ENCODE measurements at places on chromosomes 1 and 21.
A peak's percentile ranks its signal among the peaks of the same experiment; 100 is the strongest.

- no peak for DNase-seq
Measured at GRCh38 chr1:37452416-37452815, 22.0 kb upstream of the ZC3H12A start.

- no peak for DNase-seq
Measured at GRCh38 chr1:183418696-183419095, 516 bp upstream of the NMNAT2 start.

DNA sequence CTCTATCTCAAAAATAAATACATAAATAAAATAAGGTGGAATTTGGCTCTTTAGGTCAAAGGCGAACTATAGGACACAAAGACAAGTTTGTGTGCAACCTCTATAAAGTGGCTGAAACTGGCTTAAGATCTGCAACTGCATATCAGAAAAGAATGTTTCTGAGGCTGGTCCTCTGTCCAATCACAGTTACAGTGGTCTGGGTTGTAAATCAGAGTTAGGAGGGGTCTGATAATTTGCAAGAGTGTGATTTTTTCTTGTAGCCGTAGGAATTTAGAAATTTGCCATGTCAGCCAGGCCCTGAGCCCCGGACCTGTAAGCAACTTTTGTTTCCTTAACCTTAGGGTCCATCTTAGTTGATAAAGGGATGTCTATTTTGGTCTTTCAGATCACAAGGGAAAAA is 27.8 kb downstream of the CMPK1 start:
- no peak for DNase-seq

GRCh38 chr1:220119043-220119512 is 25.1 kb downstream of the IARS2 start:
- DNase-seq = no peak

GRCh38 chr1:23720256-23720995 is 22.8 kb upstream of the ELOA start:
- no peak for DNase-seq

DNA sequence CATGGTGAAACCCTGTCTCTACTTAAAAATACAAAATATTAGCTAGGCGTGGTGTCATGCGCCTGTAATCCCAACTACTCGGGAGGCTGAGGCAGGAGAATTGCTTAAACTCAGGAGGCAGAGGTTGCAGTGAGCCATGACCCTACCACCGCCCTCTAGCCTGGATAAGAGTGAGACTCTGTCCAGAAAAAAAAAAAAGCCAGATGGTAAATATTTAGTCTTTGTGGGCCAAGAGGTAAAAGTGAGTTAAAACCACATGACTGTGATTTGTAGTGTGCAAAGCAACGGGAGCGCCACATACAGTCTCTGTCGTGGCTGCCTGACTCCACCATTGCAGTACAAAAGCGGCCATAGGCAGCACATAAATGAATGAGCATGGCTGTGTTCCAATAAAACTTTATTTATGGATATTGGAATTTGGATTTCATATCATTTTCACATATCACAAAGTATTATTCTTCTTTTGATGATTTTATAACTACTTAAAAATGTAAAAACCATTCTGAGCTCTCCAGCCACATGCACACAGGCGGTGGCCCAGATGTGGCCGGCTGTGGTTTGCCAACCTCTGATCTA is 51.8 kb upstream of the CASZ1 start:
- DNase-seq = no peak

GRCh38 chr1:246338546-246338945 is 168.5 kb downstream of the SMYD3 start:
- no peak for DNase-seq

DNA sequence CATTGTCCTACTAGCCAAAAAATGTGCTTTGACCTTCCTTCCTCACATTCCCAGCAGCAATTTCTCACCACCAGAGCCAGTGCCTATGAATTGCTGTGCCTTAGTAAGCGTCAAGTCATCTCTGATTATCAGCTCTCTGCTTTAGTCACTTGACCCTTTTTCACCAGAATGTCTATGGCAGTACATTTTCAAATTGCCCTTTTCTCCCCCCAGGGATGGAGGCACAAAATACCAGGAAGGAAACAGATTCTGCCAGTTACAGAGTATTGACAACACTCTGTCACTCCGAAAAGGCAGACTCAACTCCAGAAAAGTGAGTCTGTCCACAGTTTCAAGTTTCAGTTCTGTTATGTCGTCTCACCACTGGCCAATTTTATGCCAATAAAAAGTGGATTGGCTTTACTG is 167.4 kb downstream of the TNFSF18 start:
- DNase-seq = no peak

GRCh38 chr1:202214089-202214843 is 20.7 kb downstream of the LGR6 start:
- no peak for DNase-seq

DNA sequence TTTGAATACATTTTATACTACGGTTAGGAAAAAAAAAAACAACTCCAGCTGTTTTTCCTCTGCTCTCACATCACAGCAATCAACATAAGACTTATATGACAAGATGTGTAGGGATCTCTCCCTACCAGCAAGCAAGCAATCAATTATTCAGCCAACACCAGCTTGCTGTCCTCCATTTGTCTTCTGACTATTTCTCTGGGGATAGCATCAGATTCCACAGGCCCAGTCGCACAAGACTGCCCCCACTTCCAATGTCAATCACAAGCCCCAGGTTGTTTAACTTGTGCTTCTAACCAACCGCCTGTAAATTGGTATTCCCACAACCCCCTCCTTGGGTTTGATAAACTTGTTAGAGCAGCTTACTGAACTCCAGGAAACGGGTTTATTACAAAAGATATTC is 873.1 kb upstream of the TMPRSS15 start:
- DNase-seq = no peak

DNA sequence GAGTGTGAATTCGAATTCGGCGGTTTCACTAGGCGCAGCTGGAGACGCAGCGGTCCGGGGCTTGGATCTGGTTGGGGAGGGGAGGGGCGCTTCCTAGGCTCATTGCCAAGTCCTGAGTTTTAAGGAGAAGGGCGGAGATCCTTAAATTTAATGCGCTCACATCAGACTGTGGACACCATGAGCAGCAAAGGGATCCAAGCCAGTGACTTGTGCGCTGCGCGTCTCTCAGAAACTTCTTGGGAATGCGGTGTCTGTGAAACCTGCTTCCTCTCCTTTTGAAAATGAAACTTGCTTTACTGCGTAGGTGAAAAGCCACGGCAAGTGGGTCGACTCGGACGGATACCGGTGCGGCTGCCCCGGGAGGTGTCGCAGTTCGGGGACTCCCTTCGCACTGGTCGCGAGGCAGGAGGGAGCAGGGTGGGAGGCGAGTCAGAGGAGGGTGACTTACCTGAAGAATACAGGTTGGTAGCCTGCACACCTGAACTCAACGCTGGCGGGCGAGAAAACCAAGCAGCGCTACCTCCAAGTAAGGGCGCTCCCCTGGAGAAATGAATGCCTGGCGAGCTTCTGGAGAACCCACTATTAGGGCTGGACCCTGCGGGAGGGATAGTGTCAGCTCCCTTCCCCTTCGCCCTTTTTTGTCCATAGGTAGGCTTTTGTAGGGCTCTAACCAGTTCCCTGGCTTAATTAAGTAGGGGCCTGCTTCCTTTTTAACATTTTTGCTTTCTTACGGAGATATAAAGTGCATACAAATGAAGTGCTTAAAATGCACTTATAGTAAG is 992 bp downstream of the TENT5C start:
- DNase-seq = no peak

GRCh38 chr21:15943009-15943666 is 213.4 kb downstream of the USP25 start:
- no peak for DNase-seq

GRCh38 chr1:31657020-31657804 is 12.5 kb upstream of the PEF1 start:
- DNase-seq = no peak

GRCh38 chr1:32099426-32099825 is 8.4 kb upstream of the KPNA6 start:
- no peak for DNase-seq

DNA sequence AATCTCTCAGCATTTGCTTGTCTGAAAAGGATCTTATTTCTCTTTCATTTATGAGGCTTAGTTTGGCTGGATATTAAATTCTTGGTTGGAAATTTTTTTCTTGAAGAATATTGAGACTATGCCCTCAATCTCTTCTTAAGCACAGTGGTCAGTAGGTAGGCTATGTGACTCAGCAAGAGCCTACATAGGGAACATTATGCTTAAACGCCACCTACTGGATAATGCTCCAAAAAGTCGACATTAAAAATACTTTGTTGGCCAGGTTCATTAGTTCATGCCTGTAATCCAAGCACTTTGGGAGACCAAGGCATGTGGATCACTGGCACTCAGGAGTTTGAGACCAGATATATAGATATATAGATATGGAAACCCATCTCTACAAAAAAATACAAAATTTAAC is 678.0 kb upstream of the USP24 start:
- no peak for DNase-seq

DNA sequence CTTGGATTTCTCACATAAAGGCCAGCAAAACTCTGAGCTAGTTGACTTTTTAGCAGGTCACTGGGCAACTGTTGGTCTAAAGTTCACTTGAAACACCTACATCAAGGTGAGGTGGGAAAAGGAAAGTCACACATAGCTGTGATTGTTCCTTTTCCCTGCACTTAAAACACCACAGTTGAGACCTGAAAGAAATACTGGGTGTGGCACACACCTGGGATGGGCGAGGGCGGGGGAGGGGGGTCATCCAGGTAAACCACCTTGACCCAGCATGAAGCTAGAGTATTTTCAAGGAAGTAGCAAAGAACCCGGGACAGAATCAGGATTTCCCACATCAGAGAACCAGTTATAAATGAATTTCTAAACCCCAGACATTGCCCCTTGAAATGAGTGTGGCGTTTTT is 26.4 kb downstream of the ZNF697 start:
- no peak for DNase-seq

GRCh38 chr21:38173276-38174035 is 83.3 kb upstream of the KCNJ15 start:
- DNase-seq = no peak

GRCh38 chr1:203173566-203173965 is 2.1 kb downstream of the MYBPH start:
- no peak for DNase-seq

DNA sequence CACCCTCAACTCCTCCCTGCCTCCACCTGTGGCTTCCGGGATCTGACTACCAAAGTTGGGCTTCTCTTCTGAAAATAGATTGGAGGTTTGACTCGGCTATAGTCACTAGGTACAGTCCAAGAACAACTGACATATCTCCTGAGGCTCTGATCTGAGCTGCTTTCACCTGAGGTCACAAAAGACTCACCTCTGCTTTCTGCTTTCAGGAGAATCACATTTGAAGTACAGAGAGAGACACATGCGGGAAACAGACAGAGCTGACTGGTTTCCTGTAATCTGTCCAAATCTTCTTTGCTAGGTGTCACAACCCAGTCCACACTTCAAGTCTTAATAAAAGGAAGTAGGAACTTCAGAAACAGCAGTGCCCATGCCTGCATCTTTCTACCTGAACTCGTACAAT is 245.4 kb upstream of the CHRM3 start:
- DNase-seq = no peak

DNA sequence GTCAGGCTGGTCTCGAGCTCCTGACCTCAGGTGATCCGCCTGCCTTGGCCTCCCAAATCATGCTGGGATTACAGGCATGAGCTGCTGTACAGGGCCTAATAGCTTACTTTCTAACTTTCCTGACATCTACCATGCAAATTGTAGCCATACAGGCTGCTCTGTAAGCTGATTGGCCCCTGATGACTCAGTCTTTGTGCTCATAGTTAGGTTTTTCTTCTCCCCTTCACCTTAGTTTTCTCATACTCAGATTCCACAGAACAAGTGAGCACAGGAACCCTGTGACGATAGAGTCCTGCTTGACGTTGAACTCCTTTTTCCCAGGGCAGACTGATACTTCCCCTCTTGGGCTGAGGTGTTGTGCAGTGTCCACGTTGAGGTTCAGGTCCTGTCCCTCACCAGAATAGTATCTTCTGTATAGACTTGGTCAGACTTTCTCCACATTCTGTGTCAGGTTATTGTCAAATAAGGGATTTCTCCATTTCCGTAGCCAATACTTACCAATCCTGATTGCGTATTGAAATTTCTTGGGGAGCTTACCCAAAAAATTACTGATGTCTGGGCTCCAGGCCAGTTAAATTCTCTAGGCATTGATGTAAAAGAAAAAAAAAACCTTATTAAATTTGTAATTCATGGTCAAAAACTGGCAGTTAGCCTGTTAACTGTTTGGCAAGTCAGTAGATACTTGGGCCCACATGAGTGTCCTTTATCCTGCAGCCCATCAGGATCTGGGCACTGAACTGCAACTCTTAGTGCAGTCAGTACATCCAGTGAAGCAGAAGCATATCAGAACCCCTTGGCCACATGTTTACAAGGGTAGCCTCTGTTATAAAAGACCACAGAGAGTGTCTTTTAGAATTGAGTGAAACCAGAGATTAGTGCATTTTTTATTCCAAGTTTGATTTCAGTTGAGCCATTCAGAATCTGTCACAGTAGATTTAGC is 118.2 kb downstream of the DYRK1A start:
- no peak for DNase-seq

DNA sequence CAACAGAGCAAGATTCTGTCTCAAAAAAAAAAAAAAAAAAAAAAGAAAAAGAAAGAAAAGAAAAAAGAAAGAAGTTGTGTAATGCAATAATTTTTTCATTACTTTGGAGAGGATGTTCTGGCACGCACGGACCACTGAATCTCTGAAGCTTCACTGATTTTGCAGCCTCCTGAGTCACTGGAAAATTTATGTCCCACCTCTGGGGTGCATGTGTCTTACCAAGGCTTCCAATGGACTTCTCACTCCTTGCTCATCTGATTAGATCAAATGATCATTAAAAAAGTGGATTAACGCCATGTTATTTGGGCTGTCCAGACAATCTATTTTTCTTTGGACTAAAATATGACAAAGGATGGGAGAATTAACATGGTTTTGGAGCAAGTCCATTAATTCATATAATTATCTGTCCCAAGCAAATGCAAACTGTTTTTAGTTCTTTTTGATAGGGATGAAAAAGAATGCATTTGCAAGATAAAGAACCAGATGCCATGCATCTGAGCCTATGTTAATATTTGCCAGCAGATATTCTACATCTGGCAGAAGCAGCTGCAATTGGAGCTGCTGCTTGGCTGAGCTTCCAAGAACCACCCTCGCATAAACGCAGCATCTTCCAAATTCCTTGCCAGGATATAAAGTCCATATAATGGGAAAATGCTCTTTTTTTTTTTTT is 10.1 kb upstream of the MAP1LC3C start:
- no peak for DNase-seq

- no peak for DNase-seq
Measured at GRCh38 chr1:44029260-44029910, 1.9 kb downstream of the SLC6A9 start.

DNA sequence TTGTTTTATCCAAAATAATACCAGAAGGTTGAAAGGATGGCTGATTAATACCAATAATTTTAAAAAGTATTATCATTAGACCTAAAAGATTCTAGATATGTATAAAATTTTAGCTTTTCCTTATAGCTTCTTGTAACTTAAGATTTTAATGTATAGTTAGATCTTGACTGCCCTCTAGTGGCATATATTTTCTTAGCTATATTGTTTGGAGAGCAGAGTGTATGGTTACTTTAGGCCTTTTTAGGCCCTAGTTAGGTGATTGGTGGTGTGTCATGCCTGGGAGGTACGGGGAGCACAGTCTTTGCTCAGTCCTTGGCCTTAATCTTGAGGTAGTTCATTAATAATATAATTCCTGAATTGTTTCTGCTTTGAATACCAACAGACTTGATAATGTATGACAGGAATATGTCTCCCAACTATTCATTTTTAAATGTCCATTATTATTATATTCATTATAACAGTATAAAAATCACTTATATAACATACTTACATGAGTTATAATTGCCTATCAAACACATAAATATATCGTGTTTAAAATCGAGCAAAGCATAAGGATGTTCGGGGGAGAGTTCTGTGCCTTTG is 328.4 kb downstream of the ZP4 start:
- peak; percentile 44 for DNase-seq

- DNase-seq = no peak
Measured at GRCh38 chr1:29634324-29634723, 398.0 kb downstream of the PTPRU start.

All from smooth muscle cell of the brain vasculature (primary cell).